ENCODE measurements at places on chromosomes 1 and 21.

DNA sequence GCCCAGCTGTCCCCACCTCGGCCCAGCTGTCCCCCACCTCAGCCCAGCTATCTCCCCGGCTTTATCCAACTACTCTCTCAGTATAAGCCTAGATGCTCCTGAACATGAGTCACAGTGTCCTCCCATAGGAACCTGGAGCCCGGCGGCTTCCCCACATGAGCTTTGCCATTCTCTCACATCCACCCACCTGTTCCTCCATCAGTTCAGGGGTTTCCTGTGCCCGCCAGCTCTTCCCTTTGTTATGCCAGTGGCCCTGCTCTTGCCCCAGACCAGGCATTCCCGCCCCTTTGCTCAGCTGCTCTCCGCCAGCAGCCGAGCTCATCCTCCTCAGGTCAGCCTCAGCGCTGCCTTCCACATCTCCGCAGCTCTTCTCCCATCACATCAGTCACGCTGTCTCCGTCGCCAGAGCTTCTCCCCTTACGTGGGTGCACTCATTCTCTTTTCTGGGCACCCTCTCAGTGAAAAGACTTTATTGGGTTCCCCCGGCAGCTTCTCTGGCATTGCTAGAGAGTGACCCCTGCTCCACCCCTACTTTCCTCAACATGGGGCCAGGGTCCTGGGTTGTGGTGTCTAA lies 89.5 kb upstream of the CSF3R start:
- no peak for DNase-seq

DNA sequence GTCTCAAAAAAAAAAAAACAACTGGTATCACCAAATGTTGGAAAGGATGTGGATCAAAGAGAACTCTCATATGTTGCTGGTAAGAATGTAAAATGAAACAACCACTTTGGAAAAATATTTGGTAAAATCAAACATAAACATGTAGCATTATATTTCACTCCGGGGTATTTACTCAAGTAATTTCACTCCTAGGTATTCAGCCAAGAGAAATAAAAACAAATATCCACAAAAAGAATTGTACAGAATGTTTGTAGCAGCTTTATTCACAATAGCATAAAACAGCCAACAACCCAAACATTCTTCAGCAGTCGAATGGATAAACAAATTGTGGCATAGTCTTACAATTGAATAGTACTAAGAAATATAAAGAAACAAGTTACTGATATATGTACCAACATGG lies 32.4 kb upstream of the ZSWIM5 start:
- DNase-seq, result no peak

GRCh38 chr1:226001088-226001487 lies 1.9 kb upstream of the SDE2 start:
- DNase-seq, result no peak

GRCh38 chr1:115544131-115544530 lies 97.6 kb upstream of the VANGL1 start:
- no peak for DNase-seq

DNA sequence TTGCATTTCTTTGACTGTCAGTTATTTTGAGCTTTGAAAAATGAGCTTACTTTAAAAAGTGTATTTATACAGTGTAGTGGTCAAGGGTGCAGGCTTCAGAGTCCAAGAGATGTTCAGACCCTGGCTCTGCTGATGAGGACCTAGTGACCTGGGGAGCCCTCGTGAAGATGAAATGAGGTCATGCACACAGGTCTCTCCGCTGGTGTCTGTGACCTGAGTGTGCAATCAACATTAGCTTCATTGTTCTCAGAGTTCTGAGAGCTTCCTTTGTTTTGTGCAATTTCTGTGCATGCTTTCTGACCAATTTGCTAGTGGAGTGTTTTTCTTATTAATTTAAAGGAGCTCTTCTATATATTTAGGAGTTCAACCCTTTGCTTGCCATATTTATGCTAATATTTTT lies 71.3 kb downstream of the RIPK4 start:
- DNase-seq, result no peak

- no peak for DNase-seq
These were observed 30.4 kb upstream of the LRRC38 start for GRCh38 chr1:13544221-13544556.

GRCh38 chr1:65259816-65260215 lies 49.5 kb upstream of the DNAJC6 start:
- no peak for DNase-seq

DNA sequence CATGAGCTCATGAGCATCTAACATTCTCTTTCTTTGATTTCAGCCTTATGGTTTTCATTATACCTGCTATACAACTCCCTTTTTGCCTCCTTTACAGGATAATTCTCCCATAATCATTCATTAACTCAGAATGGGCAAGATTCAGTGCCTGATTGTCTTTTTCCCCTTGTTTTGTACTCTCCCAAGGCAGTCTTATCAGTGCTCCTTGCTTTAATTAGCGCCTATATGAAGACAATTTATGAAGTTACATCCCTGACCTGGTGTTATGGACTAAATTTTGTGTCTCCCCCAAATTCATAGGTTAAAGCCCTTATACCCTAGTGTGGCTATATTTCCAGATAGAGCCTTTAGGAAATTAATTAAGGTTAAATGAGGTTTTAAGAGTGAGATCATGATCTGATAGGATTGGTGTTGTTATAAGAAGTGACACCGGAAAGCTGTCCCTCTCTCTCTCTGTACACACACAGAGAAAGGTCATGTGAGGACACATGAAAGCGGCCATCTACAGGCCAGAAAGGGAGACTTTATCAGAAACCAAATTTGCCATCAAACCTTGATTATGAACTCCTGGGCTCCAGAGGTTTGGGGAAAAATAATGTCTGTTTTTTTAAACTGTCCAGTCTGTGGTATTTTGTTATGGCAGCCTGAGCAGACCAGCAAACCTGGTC lies 185.8 kb upstream of the CHODL start:
- no peak for DNase-seq

GRCh38 chr1:208151728-208152598 lies 92.2 kb downstream of the PLXNA2 start:
- no peak for DNase-seq

DNA sequence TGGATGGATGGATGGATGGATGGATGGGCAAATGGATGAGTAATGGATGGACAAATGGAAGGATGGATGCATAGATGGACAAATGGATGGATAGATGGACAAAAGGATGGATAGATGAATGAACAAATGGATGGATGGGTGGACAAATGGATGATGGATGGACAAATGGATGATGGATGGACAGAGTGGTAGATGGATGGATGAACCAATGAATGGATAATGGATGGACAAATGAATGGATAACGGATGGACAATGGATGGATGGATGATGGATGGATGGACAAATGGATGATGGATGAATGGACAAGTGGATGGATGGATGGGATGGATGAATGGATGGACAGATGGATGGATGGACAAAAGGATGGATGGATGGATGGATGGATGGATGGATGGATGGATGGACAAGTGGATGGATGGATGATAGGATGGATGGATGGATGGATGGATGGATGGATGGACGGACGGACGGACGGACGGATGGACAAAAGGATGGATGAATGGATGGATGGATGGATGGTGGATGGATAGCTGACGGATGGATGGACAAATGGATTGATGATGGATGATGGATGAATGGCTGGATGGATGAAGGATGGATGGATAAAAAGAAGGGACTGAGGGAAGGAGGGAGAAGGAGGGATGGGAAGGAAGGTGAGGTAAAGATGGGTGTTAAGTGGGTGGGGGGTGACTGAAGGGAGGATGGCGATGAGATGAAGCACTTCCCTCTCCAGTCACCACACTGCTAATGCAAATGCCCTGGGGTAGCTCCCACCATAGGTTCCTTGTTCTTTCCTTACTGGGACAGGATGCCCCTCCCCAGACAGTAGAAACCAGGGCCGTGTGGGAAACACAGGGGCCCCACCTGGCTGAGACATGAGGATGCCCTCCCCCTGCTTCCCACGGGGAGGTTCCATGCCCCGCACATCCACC lies 29.8 kb downstream of the CHD5 start:
- DNase-seq, result no peak

DNA sequence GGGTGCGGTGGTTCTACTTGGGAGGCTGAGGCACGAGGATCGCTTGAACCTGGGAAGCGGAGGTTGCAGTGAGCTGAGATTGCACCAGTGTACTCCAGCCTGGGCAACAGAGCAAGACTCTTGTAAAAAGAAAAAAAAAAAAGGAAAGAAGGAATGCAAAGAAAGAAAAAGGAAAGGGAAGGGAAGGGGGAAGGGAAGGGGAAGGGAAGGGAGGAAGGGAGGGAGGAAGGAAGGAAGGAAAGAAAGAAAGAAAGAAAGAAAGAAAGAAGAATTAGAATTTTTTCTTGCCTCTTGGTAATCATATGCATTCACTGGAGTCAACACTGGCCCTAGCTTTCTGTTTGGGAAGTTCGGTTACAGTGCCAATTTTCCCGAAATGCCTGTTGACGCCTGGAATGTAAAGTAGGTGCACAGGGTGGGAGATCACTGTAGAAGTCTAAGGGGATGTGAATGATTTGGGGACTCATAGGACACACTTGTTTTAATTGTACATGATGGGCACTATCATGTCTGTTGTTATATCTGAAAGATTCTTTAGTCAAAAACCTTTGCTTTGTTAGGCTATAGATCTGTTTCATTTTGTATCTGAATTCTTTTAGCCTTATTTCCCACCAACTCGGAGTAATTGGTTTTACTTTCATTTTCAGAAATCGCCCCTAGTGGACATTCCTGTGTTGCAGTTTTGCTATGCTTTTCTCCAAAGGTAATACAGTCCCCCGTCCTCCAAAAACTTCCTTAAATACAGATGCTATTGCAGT lies 59.8 kb upstream of the MORC3 start:
- peak; percentile 38 for DNase-seq

- DNase-seq, result no peak
These were observed 2.1 kb downstream of the SDE2 start for GRCh38 chr1:225996946-225997545.

GRCh38 chr1:240031009-240031408 lies 60.7 kb upstream of the FMN2 start:
- DNase-seq, result no peak

DNA sequence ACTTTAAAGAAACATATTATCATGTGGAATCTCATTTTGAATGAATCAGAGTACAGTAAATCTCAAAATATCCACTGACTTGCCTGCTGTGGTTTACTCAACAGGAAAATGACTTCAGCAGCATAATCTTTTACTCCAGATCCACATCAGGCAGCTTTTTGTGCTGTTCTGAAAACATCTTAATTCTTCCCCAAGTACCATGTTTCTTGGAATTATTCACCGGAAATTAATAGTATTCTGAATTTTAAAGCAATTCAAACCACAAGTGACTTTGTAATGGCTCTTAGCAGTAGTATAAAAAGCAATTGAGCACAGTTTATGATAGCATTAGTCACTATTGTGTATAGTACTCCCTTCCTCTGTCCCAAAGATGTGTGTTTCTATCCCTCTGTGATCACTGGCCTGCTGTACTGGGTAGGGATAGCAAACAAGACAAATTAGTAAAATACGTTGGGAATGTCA lies 64.2 kb upstream of the ERRFI1 start:
- no peak for DNase-seq

DNA sequence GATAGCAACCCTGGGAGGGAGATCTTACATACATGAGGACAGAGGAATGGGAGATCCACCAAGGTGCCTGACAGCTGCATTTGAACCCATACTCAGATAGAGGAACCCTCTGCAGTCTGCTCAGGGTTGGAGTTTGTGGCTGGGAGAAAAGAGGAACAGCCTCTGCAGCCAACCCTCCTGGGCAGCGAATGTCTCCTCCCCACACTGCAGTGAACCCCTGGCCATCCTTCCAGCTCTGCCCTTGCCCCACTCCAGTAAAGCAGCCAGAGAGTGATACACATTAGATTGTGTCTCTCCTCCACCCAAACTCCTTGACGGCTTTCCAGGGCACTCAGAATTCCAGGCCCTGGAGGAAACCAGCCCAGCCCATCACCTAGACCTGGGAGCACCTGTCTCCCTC lies 137.7 kb downstream of the RUNX1 start:
- no peak for DNase-seq
